Neural crest cell (in vitro differentiated cells): ENCODE measurements at places on chromosomes 5 and 9. TPM values are rescaled to one million over a fixed set of nuclear protein-coding genes. Genes with fewer than 3 reads are reported as not detected.

- H3K4me3 ChIP-seq: no peak overlapping the region
- H3K27me3 ChIP-seq: no peaks in the 10 kb centered on the region
- H3K36me3 ChIP-seq: peaks cover 3% of the 10 kb centered on the region
- no peak for DNase-seq
These were observed 208.8 kb upstream of the TARS1 start for GRCh38 chr5:33231935-33232334.

DNA sequence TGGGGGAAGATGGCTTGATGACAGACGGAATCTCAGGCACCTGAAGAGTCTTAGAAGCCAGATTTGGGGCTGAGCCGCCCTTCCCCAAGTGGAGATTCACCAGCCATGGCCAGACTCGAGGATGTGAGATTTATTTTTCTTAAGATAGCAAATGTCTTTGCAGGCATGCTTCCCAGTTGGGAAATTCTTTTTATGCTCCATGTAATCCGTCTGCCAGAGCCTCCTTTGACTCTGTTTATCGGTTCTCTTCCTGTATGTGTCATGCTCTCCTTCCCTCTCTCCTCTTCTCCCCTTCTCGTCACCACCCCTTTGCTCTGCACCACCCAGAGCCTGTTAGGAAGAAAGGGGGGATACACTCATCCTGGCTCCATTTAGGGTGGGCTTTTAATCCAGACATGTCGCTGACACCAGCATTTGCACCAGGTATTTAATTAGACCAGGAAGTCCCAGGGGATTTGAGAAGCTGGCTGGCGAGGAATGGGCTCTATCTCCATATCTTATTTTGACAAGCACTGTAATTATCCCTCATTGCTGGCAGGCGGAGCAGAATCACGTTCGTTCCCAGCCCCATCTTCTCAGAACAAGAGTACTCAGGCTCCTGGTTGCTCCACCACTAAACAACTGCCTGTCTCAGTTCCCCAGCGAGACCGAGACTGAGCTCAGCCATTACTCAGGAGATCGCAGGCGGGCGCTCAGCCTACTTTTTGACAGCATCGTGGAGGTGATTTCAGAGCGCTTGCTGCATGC, 50.9 kb downstream of the KCNIP1 start:
- H3K27ac ChIP-seq: no peak overlapping the region
- DNase-seq: no peak
- no peaks in the 10 kb centered on the region for H3K36me3 ChIP-seq
- H3K4me3 ChIP-seq: no peak overlapping the region

DNA sequence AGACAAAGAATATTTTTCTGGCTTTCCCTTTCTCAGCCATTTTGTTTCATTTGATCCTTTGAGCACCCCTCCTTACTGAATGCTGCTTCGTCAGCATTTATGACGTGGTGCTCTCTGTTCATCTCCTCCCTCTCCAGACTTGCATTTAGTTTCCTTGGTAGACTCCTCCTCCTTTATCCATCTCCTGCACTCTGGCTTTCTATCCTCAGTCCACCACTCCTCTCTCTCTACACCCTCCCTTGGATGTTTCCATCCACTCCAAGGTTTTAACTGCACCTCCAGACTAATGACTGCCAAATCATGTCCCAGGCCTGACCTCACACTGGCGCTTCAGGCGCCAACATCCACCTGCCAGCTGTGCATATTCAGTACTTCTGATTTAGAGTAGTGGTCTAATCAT, 245.4 kb downstream of the RAB3C start:
- H3K4me1 ChIP-seq: no peaks in the 10 kb centered on the region
- H3K27me3 ChIP-seq: no peaks in the 10 kb centered on the region
- no peak for DNase-seq
- no peak overlapping the region for H3K4me3 ChIP-seq

GRCh38 chr9:35112257-35113020, 3.2 kb downstream of the ATOSB start:
- peak overlapping the region; percentile 63 for H3K27ac ChIP-seq
- peaks cover 2% of the 10 kb centered on the region for H3K27me3 ChIP-seq
- DNase-seq: no peak
- peak overlapping the region; percentile 94 for H3K4me3 ChIP-seq

Gene PDLIM4
- 37.4 and 38.0 TPM in 2 replicates for total RNA-seq
